ENCODE measurements at places on chromosomes 7 and 10. TPM values are rescaled to one million over a fixed set of nuclear protein-coding genes. Genes with fewer than 3 reads are reported as not detected.

TAS2R4 gene
- total RNA-seq: 3.5 TPM

TBXAS1 gene
- 4.4 TPM for total RNA-seq

KDM7A gene
- 12.4 TPM for total RNA-seq

FAM25C gene
- not detected for total RNA-seq

PGAM2 gene
- total RNA-seq: not detected

PRXL2A gene
- total RNA-seq: 6.7 TPM

COL17A1 gene
- 514 TPM for total RNA-seq

FRMPD2 gene
- 0.98 TPM for total RNA-seq

NAT16 gene
- total RNA-seq: not detected

FGFR2 gene
- 3.0 TPM for total RNA-seq

AIFM2 gene
- 21.9 TPM for total RNA-seq

DENND2A gene
- total RNA-seq: not detected

FKBP6 gene
- not detected for total RNA-seq

PON1 gene
- not detected for total RNA-seq

ZNF467 gene
- total RNA-seq: 3.2 TPM

ASB10 gene
- not detected for total RNA-seq

GPR141 gene
- 2.4 TPM for total RNA-seq

MNX1 gene
- 0.47 TPM for total RNA-seq

DRGX gene
- total RNA-seq: not detected

CPA2 gene
- not detected for total RNA-seq

ZNF33A gene
- 20.7 TPM for total RNA-seq

SPDYE6 gene
- not detected for total RNA-seq

CHAT gene
- not detected for total RNA-seq

SPDYE3 gene
- total RNA-seq: not detected

LCOR gene
- total RNA-seq: 40.4 TPM

CHCHD3 gene
- total RNA-seq: 102 TPM

CUBN gene
- 1.3 TPM for total RNA-seq

ATRNL1 gene
- total RNA-seq: not detected

RBM20 gene
- total RNA-seq: not detected

VPS37D gene
- 1.3 TPM for total RNA-seq

RBP3 gene
- not detected for total RNA-seq

PDE6C gene
- not detected for total RNA-seq

CALCR gene
- not detected for total RNA-seq

BRAT1 gene
- total RNA-seq: 15.4 TPM

ANKRD61 gene
- total RNA-seq: 0.42 TPM

ZSCAN21 gene
- 13.8 TPM for total RNA-seq

SLC16A12 gene
- 0.09 TPM for total RNA-seq

GIMAP5 gene
- not detected for total RNA-seq

TSPAN15 gene
- total RNA-seq: 0.52 TPM

ZNF394 gene
- 20.6 TPM for total RNA-seq

SVOPL gene
- not detected for total RNA-seq

RGS10 gene
- total RNA-seq: 26.0 TPM

LZTS2 gene
- total RNA-seq: 15.2 TPM

EIF5AL1 gene
- total RNA-seq: 0.54 TPM

FAM25G gene
- not detected for total RNA-seq

BMPER gene
- total RNA-seq: not detected

PTPRN2 gene
- total RNA-seq: 4.5 TPM

ELN gene
- total RNA-seq: not detected
